H7 (cell line): ENCODE measurements at places on chromosomes 13 and 19.
A peak's percentile ranks its signal among the peaks of the same experiment; 100 is the strongest.

GRCh38 chr19:49391581-49392399 lies 3.7 kb downstream of the KASH5 start:
- peak; percentile 95 for DNase-seq

- peak; percentile 40 for DNase-seq
These were observed 465.1 kb upstream of the PCDH20 start for GRCh38 chr13:61880578-61881283.

GRCh38 chr13:112213467-112214255 lies 146.7 kb downstream of the SOX1 start:
- no peak for DNase-seq

DNA sequence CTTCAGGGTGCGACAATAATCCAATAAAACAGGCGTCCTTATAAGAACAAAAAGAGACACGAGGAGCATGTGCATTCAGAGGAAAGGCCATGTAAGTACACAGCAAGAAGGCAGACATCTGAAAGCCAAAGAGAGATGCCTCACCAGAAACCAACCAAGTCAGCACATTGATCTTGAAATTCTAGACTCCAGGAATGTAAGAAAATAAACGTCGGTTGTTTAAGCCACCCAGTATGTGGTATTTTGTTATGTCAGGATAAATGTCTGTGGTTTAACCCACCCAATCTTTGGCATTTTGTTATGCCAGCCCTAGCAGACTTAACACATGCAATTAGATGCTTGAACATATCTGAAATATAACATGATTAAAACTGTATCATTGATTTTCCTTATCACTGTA lies 452.0 kb downstream of the SLITRK6 start:
- DNase-seq, result no peak
